ENCODE measurements at places on chromosomes 6 and 20. TPM values are rescaled to one million over a fixed set of nuclear protein-coding genes. Genes with fewer than 3 reads are reported as not detected.

RBL1 gene
- 5.5 TPM for total RNA-seq

DCDC2 gene
- total RNA-seq: 0.03 TPM

PNLDC1 gene
- 0.20 TPM for total RNA-seq

CALHM6 gene
- total RNA-seq: 1.5 TPM

SIRPB2 gene
- total RNA-seq: not detected

GLP1R gene
- not detected for total RNA-seq

FAM184A gene
- total RNA-seq: 0.33 TPM

PXT1 gene
- 0.13 TPM for total RNA-seq

PKIB gene
- 6.5 TPM for total RNA-seq

HLA-E gene
- total RNA-seq: 254 TPM

C6orf141 gene
- not detected for total RNA-seq

LRFN2 gene
- total RNA-seq: not detected

LKAAEAR1 gene
- total RNA-seq: not detected

CRIP3 gene
- total RNA-seq: 0.39 TPM

HSPA1L gene
- total RNA-seq: 2.2 TPM

GPR31 gene
- total RNA-seq: not detected

SLC22A2 gene
- total RNA-seq: 1.7 TPM

UBE3D gene
- total RNA-seq: 4.6 TPM

SPTLC3 gene
- 3.9 TPM for total RNA-seq

MAP7 gene
- total RNA-seq: 1.3 TPM

CRISP2 gene
- not detected for total RNA-seq

SOX18 gene
- total RNA-seq: 0.07 TPM

LY6G6F gene
- not detected for total RNA-seq

SSTR4 gene
- total RNA-seq: 0.07 TPM

SRSF6 gene
- total RNA-seq: 44.6 TPM

PGK2 gene
- not detected for total RNA-seq

DDO gene
- 3.6 TPM for total RNA-seq

SPATS1 gene
- not detected for total RNA-seq

MOG gene
- total RNA-seq: not detected

EPHA7 gene
- 0.07 TPM for total RNA-seq

PRR18 gene
- not detected for total RNA-seq

KHDC1L gene
- not detected for total RNA-seq

TM9SF4 gene
- total RNA-seq: 69.0 TPM

KIAA0408 gene
- 0.50 TPM for total RNA-seq

EDN1 gene
- 24.9 TPM for total RNA-seq

DNAJC5 gene
- 96.0 TPM for total RNA-seq

ISM1 gene
- under 0.01 TPM for total RNA-seq

ZC2HC1B gene
- not detected for total RNA-seq

RWDD2A gene
- total RNA-seq: 5.9 TPM

OR12D3 gene
- total RNA-seq: not detected

ARFGEF3 gene
- total RNA-seq: 1.0 TPM

HCK gene
- not detected for total RNA-seq

PDSS2 gene
- 18.3 TPM for total RNA-seq

GPX5 gene
- not detected for total RNA-seq

ZSCAN23 gene
- total RNA-seq: 4.7 TPM

HLA-DPA1 gene
- total RNA-seq: 0.17 TPM

PRKN gene
- total RNA-seq: 1.1 TPM

RGS17 gene
- total RNA-seq: 13.9 TPM
